Naive B cell (primary cell): ENCODE measurements at places on chromosomes 13 and 19. TPM values are rescaled to one million over a fixed set of nuclear protein-coding genes. Genes with fewer than 3 reads are reported as not detected.

Gene CEACAM8
- polyA plus RNA-seq: not detected

Gene RNF113B
- not detected for polyA plus RNA-seq

DNA sequence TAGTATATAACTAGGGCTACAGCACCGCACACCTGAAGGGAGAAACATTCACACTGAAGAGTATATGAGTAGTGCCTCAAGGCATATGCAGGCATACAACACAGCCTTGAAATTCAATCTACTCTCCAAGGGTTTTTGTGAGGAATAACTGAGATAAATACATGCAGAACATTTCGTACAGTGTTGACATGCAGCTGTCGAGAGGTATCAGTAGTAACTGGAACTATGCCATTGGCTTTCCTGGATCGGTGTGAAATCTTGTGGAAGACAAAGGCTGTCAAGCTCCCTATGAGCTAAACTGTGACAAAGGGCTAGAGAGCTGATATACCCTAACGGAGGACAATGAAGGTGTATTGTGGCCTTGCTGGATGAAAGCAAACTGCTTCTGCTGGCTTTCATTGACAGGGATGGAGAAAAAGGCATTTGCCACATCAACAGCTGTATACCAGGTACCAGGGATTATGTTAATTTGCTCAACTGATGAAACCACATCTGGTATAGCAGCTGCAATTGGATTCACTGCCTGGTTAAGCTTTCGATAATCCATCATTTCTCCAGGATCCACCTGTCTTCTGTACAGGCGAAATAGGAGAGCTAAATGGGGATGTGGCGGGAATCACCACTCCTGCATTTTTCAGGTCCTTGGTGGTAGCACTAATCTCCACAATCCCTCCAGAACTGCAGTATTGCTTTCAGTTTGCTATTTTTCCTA, 16.3 kb downstream of the MTRF1 start:
- DNase-seq: no peak

- DNase-seq: no peak
Observed at GRCh38 chr13:42039457-42039945, 8.9 kb upstream of the DGKH start.

- no peak for DNase-seq
Observed at GRCh38 chr19:29841559-29842367, 30.0 kb downstream of the CCNE1 start.

DNA sequence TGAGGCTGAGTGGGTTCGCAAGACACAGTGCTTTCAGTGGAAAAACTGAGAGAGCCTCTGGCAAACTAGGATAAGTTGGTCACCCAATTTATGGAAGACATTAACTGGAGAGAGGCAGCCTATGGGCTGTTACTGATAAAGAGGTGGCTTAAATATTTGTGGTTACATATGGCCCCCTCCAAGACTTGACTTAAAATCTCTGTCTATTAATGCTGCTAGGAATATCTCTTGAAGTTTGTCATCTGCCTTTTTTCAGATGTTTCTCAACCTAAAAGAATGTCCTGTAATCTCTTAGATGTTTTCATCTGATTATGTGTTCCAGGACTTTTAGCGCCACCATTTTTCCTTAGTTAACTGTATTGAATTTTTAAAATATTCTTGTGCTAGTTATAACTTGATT, 54.6 kb downstream of the NAA16 start:
- no peak for DNase-seq

DNA sequence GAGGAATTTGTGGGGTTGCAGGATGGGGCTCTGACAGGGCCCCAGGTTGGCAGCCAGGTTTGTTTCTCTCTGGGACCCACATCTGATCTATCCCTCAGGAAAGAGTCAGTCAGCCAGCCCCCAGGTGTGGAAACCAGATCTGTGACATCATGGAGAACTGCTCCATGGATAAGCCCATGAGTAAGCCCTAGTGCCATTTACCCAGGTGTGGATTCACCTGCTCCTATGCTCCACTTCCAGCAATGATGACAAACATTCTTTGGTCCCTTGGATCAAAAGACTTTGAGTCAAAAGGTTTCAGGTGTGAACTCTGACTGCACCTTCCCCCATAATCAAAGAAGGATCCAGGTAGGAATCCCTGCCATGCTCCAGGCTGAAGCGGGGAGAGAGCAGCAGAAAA, 26.9 kb upstream of the IGFL4 start:
- DNase-seq: no peak
